NCI-H524 (cell line): ENCODE measurements at places on chromosomes 12 and 14.

GRCh38 chr12:32261638-32262037 lies 137.7 kb upstream of the FGD4 start:
- DNase-seq, result no peak

GRCh38 chr12:74801625-74802024 lies 264.0 kb downstream of the ATXN7L3B start:
- no peak for DNase-seq

- peak; percentile 28 for DNase-seq
These were observed 6.3 kb upstream of the CTDSP2 start for GRCh38 chr12:57852620-57853500.

GRCh38 chr12:124259154-124260066 lies 35.5 kb upstream of the RFLNA start:
- peak; percentile 63 for DNase-seq

DNA sequence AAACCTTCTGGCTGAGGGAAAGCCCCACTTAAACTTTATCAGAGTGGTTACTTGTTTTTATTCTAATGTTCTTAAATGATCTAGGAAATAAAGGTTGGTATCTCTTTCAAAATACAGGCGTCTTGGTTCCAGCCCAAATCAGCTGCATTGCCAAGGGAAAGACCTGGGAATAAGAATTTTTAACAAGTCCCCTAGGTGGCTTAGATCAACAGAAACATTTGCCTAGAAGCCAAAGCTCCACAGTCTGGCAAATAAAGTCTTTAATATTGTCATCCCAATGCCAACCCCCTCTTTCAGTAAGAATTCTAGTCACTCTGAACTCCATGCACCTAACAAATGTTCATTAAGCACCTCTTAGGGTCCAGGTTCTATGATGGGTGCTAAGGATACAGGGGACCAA lies 66.8 kb downstream of the ARL6IP4 start:
- no peak for DNase-seq

- no peak for DNase-seq
These were observed 2.9 kb upstream of the SRGAP1 start for GRCh38 chr12:63841571-63841970.

- DNase-seq, result peak; percentile 33
These were observed 3.1 kb downstream of the SLC25A29 start for GRCh38 chr14:100303179-100303578.

DNA sequence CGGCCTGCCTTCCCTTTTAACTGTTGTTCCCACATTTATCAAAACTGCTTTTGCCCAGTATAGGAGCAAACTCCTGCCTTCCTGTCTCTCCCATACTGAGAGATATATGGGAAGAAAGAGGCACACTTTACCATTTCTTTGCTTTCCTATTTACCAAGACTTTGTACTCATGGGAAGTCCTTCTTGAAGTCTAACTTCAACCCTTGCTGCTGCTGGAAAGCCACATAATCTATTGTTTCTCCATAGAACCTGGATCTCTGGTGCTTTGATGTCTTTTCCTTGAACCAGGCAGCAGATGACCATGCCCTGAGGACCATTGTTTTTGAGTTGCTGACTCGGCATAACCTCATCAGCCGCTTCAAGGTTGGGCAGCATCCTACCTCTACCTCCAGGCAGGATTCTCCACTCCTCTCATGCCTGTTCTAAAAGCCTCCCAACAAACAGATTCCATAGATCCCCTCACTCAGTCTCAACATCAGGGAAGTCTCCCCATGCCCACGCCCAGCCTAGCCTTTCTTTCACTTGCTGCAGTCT lies 18.4 kb downstream of the PPP1R1A start:
- DNase-seq, result no peak

GRCh38 chr14:105203057-105203531 lies 22.0 kb upstream of the NUDT14 start:
- peak; percentile 57 for DNase-seq
